NCI-H2107 (cell line): ENCODE measurements at places on chromosomes 5 and 9.

GRCh38 chr5:177430140-177430951 is 3.9 kb downstream of the GRK6 start:
- no peak for DNase-seq

- no peak for DNase-seq
Measured at GRCh38 chr9:114691046-114691955, 9.3 kb upstream of the TEX48 start.

DNA sequence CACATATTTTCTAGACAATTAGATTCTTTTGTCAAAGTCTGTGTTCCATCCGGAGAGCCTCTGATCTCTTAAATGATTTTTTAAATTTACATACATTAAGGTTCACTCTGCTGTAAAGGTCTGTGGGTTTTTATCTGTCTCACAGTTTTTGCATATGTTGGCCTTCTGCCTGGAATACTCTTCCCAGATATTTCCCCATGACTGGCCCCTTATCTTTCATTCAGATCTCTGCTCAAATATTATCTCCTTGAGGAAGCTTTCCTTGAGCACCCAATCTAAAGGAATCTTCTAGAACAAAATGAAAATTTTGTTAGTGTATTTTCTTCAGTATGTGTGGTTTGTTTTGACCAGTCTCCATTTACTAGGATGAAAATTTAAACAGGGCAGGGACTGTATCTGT is 26.3 kb downstream of the FAF2 start:
- no peak for DNase-seq

DNA sequence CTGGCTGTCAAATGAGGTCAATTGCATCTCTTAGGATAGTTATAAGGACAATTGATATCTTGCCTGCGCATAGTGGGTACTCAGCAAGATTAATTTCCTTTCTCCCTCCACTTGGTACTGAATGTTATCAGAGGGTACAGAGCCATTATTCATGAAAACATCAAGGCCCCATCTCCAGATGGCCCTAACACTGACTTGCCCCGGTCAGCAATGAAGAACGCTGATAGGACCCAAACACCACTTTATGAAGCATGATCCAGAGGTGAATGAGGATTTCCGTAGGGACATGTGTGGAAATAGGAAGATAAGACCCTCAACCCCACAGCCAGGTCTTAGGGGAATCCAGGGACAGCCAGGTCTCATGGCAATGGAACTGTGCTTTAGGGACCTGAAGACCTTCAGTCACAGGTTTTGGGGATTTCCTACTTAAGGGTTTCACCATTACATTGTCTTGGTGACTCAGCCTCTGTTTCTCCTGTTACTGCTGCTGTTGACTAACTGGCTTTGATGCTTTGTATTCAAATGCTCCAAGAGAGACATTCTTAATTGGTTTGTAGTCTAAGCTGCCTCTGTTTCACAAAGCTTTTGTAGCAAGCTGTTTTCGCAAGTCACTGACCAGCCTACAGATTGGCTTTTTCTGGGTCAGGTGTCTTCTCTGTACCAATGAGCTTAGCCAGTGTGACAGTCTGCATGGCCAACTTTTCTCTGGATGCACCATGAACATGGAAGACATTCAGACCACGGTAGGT is 35.3 kb upstream of the IQGAP2 start:
- DNase-seq, result no peak

- DNase-seq, result no peak
Measured at GRCh38 chr5:112549605-112550166, 130.6 kb upstream of the EPB41L4A start.

DNA sequence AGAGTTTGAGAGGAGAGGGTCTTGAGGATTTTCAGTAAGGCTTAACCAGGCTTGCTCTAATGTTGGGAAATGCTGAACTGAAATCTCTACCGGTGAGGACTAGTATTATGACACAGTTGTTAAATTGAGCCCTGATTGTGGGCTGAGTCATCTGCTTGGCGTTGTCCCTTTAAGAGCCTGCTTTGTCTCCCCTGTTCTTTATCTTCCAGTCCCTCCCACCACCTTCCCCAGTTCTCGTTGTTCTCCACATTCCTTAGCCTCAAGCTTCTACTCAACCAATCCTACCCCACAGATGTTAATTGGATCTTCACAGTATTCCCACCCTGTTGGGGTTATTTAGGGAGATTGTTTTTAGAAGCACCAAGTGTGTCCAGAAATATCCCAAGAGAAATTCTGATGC is 57.6 kb downstream of the ANKRD55 start:
- DNase-seq, result no peak

- no peak for DNase-seq
Measured at GRCh38 chr5:54443270-54443669, 12.2 kb upstream of the HSPB3 start.

DNA sequence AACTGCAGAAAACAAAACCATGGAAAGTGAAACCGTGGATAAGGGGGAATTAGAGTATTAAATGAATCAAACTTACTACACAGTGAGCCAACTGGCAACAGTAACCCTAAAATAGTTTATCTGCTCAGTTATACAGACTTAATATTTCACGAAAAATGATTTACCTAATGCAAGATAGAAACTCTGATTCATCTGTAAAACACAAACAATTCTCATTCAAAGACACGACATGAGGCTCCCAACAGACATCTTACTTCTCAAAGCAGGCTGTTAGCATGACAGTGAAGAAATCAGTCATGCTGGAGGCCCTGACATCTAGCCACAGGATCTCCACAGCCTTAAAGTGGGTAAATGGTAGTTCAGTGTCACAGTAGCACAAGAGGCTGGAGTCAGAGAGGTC is 131.2 kb downstream of the FBN2 start:
- DNase-seq, result no peak

DNA sequence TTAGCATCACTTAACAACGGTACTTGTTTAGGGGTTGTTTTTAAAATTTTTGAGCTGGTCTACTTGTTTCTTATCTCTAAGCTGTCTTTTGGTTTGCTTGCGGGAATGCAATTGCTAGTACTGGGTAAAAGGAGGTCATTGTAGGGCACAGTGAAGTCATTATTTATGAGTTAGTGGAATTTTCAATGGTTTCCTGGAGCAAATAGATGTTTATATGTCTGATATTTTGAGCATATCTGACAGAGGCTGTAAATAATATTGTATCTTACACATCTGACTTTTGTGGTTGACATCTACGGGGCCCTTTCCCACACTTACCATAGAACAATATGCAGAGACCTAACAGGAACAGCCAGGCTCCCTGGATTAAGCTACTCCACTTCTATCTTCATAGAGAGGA is 90.4 kb upstream of the IL6ST start:
- DNase-seq, result no peak

DNA sequence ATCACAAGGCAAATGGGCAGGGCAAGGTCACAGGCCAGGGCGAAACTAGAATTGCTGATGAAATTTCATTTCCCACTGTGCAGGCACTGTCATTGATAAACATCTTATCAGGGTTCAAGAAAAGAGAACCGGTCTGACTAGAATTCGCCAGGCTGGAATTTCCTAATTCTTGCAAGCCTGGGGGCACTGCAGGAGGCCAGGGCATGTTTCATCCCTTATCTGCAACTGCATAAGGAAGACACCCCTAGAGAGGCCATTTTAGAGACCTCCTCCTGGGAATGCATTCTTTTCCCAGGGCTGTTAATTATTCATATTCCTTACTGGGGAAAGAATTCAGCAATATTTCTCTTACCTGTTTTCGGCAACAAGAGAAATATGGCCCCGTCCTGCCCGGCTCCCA is 266.2 kb upstream of the CYLC2 start:
- DNase-seq, result no peak

DNA sequence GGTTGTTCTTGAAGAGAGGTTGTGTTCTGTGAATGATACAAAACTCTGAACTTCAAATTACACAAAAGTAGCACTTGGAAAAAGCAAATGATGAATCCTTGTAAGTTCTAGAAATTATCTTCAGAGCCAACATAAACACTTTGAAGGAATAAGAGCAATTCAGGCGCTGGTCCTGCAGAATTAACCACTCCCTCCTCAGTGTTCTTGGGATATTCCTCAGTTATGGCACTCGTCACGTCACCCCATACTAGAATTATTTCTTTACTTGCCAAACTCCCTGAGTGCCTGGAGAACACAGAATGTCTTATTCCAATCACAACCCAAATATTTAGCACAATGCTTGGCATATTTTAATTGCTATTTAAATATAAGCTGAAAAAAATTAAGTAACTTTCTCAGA is 126.3 kb downstream of the EFNA5 start:
- no peak for DNase-seq

DNA sequence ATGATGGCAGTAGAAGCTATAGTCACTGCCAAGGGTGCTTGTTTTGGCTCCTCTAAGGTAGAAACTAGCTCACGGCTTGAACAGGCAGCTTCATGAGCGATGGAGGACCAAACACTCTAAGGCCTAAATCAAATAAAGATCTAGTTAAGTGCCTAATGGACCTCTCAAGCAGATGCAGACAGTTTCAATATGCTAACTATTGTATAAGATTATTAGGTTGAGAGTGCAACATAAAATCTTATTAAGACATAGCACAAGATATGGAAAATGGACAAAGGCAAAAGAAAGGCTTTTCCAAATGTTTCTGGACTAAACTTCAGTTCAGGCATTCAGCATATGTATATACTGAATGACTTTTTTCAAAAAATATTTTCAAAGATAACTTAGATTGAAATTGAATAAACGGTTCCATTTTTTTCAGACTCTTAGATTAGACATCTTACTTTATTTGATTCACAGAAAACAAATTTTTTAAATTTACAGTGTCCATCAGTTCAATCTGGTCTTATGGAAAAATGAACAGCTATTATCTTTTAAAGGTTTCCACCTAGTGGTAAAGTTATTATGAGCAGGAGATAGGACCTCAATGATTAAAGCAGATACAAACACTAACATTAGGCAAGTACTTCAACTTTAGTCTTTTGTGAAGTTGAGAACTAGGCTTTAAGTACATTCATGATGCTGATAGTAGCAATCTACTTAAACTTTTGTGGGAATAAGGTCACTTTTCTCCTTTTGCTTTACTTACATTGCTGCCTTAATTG is 1167.7 kb downstream of the MAT2B start:
- no peak for DNase-seq

GRCh38 chr5:178068293-178068692 is 45.0 kb upstream of the N4BP3 start:
- DNase-seq, result peak; percentile 55

GRCh38 chr9:6790866-6791265 is 33.1 kb downstream of the KDM4C start:
- no peak for DNase-seq

GRCh38 chr5:28493456-28493855 is 1455.1 kb upstream of the CDH9 start:
- DNase-seq, result no peak

- no peak for DNase-seq
Measured at GRCh38 chr9:131891598-131891997, 151.7 kb upstream of the RAPGEF1 start.

DNA sequence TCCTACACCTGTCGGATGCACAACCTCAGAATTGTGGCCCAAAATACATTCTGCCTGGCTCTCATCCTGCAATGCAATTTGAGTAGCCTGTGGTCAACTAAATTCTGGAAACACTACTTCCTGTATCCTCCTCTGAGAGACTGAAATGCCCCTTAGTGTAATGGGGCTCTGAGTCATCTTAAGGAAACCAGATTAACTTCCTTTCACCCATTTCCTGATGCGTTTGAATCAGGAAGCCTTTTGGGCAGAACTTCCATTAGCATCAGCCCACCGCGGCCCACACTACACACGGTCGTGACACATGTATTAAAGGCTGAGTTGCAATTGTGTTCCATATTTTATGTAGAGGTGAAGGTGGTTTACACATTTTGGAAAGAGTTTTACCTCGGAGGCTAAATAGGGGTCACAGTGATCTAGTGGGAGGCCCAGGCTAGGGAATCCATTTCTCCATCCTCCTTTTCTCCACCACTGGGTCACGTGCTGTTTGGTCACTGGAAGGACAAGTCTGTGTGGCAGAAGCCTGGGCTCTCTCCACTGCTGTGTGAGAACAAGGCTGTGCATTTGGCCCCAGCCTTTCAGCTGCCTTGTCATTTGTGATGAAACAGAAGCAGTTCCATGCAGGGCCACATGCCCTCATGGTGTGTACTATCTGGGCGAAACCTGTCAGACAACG is 55.9 kb downstream of the DAP start:
- DNase-seq, result no peak

GRCh38 chr9:129826344-129826743 is 2.4 kb upstream of the TOR1A start:
- DNase-seq, result no peak

DNA sequence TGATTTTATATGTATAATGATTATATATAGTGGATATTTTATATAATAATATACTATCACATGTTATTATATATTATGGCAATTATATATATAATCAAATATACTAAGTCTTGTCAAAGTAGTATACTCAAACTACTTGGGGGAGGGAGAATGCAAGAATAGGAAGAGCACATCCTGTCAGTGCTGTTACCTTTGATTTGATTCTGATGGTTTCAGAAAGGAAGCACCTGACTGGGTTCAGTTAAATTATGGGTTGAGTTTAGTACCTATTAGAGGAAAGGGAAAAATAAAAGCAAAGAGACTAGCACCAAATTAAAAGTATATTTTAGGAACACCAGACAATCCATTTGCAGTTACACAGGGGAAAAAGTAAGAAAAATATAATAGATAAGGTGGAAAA is 107.6 kb downstream of the GRIA1 start:
- no peak for DNase-seq

GRCh38 chr5:20833081-20833627 is 845.2 kb upstream of the CDH18 start:
- no peak for DNase-seq

DNA sequence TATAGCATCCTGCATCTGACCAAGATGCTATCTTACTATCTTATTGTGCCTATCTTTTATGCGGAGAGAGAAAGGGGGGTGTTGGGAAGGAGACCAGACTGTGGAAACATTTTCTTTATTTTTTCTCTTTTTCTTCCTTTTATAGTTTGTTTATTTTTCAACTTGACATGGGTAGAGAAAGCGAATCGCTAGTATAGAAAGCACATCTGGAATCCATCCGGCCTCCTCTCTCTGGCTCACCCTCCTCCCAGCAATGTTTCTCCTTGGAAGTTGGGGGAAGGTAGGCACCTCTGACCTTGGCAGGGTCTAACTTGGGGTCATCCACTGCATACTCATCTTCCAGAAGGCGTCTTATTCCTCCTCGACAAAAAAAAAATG is 3.9 kb downstream of the S1PR3 start:
- no peak for DNase-seq

GRCh38 chr5:73797132-73797510 is 171.1 kb downstream of the ARHGEF28 start:
- no peak for DNase-seq
